Activated CD4-positive, alpha-beta T cell treated with anti-CD3 and anti-CD28 coated beads, Interleukin-2, amount 10 ng/mL, durations not matched to agents 24 days and 14 days (primary cell): ENCODE measurements at places on chromosomes 1 and 21. TPM values are rescaled to one million over a fixed set of nuclear protein-coding genes. Genes with fewer than 3 reads are reported as not detected.

- H3K4me1 ChIP-seq, result peaks cover 3% of the 10 kb centered on the region
- H3K27me3 ChIP-seq, result no peaks in the 10 kb centered on the region
- no peak overlapping the region for H3K4me3 ChIP-seq
Measured at GRCh38 chr1:193270996-193271395, 84.6 kb upstream of the B3GALT2 start.

Gene RHEX
- total RNA-seq, result not detected in 2 replicates

Gene PKLR
- total RNA-seq, result 0.09 TPM in 1 of 2 replicates, not detected in the other

Gene HPCA
- not detected in 2 replicates for total RNA-seq
